ENCODE measurements at places on chromosomes 3 and 15. TPM values are rescaled to one million over a fixed set of nuclear protein-coding genes. Genes with fewer than 3 reads are reported as not detected.

REC114 gene
- not detected for total RNA-seq

GRIP2 gene
- 1.0 TPM for total RNA-seq

PCLAF gene
- 16.6 TPM for total RNA-seq

GRCh38 chr3:43686700-43687498, 3.8 kb upstream of the ABHD5 start:
- DNase-seq: no peak
- peaks cover 14% of the 10 kb centered on the region for H3K4me1 ChIP-seq
- H3K4me3 ChIP-seq: no peak overlapping the region
- H3K36me3 ChIP-seq: peaks cover 17% of the 10 kb centered on the region

DNA sequence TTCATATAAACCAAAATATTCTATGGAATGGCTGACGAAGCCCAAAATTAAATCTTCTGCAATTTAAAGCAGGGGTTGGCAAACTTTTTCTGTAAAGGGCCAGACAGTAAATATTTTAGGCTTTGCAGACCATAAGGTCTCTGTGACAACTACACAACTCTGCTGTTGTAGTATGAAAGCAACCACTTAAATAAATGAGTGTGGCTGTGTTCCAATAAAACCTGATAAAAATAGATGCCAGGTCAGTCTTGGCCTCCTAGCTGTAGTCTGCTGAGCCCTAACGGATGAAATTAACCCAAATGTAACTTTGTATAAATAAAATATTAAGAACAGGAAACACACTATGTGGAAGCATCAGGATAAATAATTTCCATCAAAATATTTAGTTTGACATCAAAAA, 104.2 kb downstream of the FBXL22 start:
- no peak overlapping the region for H3K27ac ChIP-seq
- no peak overlapping the region for H3K4me3 ChIP-seq
- peaks cover 15% of the 10 kb centered on the region for H3K36me3 ChIP-seq
- DNase-seq: no peak
- H3K27me3 ChIP-seq: no peaks in the 10 kb centered on the region
- no peaks in the 10 kb centered on the region for H3K4me1 ChIP-seq

GRCh38 chr3:112807685-112808084, 39.0 kb downstream of the CD200R1L start:
- H3K4me1 ChIP-seq: peaks cover 49% of the 10 kb centered on the region
- no peaks in the 10 kb centered on the region for H3K27me3 ChIP-seq
- H3K36me3 ChIP-seq: no peaks in the 10 kb centered on the region
- H3K27ac ChIP-seq: no peak overlapping the region

DNA sequence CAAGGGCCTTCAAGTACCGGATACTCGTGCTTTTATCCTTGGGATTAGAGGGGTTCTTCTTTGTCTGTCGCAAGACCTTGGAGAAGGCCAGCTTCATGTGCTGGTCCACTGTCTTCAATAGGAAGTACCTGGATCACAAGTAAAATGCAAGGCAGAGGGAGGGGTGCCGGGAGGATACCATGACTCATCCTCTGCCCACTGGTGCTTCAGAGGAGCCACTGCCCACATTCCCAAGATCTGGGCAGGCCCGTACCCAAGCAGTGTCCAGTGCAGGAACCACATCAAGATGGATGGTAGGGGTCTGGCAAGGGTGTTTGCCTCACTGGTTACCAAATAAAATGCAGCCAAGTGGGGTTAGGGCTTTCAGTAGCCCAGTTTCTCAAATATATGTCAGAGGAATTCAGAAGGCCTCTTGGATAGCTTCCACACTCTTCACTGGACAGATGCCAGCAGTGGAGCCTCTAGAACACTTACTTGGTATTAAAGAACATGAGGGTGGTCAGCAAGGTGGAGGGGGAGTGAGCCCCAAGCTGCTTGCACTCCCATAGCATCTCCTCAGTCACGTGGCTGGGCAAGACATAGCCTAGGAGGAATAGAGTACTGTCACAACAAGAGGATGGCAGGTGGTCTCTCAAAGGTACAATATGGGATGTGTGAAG, 3.6 kb upstream of the IMPDH2 start:
- H3K27ac ChIP-seq: no peak overlapping the region
- no peak overlapping the region for H3K4me3 ChIP-seq
- H3K27me3 ChIP-seq: no peaks in the 10 kb centered on the region
- H3K4me1 ChIP-seq: peaks cover 16% of the 10 kb centered on the region
- no peak for DNase-seq

DNA sequence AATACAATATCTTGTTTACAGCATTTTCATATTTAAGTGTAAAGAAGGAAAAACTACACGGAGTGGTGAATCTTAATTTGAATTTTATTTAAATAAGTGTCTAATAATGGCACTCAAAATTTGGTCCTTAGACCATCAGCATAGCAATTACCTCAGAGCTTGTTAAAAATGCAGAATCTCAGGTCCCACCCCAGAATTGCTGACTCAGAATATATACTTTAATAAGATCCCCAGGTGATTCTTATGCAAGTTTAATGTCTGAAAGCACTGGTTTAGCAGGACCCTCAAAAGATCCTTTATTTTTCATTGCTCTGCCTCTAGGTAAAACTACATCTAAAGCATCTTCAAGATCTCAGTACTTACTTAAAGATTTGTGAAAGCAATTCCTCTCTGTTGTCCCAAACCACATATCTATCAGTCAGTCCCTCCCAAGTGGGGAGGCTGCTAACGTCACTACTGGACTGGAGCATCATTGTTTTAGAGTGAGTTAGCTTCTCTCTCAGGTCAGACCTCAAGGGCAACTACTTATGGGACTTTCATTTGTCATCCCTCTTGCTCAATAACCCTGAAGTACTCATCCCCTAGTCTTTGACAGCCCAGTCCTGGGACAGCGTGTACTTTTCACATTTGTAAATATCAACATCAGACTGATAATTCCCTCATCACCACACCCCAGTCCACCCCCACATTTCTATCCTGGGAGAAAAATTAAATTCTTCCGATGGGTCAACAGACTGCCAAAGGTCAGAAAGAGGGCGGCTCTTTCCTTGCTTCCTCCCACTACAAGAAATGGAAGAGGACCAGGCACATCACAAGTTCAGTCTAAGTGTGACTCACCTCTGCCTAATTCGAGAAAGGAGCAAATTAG, 76.7 kb downstream of the CBLB start:
- peak overlapping the region; percentile 80 for H3K27ac ChIP-seq
- H3K36me3 ChIP-seq: peaks cover 14% of the 10 kb centered on the region
- H3K27me3 ChIP-seq: no peaks in the 10 kb centered on the region
- H3K4me3 ChIP-seq: no peak overlapping the region
- DNase-seq: no peak

- H3K27me3 ChIP-seq: no peaks in the 10 kb centered on the region
- peaks cover 65% of the 10 kb centered on the region for H3K4me1 ChIP-seq
- peak within 1 kb of the TSS; percentile 97 for H3K4me3 ChIP-seq
- H3K27ac ChIP-seq: peak within 1 kb of the TSS; percentile 100
- H3K36me3 ChIP-seq: peaks cover 9% of the 10 kb centered on the region
- peak; percentile 100 for DNase-seq
Measured at GRCh38 chr3:52278510-52279069, at the start of gene WDR82. WDR82 (minus strand) TSS chr3:52278649; CDS start chr3:52278361, 288 bp downstream.

- DNase-seq: no peak
- no peaks in the 10 kb centered on the region for H3K27me3 ChIP-seq
- peak overlapping the region; percentile 69 for H3K27ac ChIP-seq
- H3K4me1 ChIP-seq: peaks cover 33% of the 10 kb centered on the region
- H3K36me3 ChIP-seq: no peaks in the 10 kb centered on the region
Measured at GRCh38 chr3:187567021-187567420, 103.2 kb downstream of the SST start.
